ENCODE measurements at places on chromosomes 1 and 21. TPM values are rescaled to one million over a fixed set of nuclear protein-coding genes. Genes with fewer than 3 reads are reported as not detected.
A peak's percentile ranks its signal among the peaks of the same experiment; 100 is the strongest.

- no peak for DNase-seq
Observed at GRCh38 chr1:14804626-14805025, 206.1 kb downstream of the KAZN start.

- no peak for DNase-seq
Observed at GRCh38 chr21:42473498-42474042, 22.5 kb downstream of the RSPH1 start.

DNA sequence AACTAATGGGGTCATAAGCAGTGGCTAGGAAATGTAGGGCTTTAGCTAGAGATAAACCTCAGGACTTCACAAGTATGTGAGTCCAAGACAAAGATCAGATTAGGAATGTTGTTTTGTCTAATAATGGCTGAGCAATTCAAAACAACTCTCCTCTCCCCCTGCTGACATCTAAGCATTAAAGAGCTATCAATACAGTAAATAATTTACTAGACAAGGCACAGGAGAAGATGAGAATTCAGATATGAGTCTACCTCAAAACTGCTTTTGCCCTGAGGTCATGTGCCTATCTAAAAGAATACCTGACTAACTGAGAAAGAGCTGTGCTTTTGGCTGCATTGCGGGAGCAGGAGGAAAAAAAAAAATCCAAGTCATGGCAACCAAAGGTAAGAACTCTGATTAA is 86.8 kb downstream of the SPATA17 start:
- DNase-seq: no peak

DNA sequence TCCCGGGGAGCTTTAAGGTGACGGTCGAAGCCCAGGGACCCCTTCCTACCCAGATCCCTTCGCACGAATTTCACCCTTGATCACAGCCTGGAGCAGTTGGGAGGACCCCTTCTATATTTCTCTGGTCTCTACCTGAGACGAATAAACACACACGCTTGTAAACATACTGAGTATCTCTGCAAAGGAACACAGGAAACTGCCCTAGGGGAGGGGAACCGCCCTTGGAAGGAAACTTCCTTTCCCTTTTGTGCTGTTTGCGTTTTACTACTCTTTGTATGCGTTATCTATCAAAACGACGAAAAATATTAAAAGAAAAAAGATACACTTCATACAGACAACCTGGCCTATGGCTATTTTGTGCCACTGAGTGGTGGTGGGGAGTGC is 750 bp downstream of the NECAP2 start:
- DNase-seq: no peak

DNA sequence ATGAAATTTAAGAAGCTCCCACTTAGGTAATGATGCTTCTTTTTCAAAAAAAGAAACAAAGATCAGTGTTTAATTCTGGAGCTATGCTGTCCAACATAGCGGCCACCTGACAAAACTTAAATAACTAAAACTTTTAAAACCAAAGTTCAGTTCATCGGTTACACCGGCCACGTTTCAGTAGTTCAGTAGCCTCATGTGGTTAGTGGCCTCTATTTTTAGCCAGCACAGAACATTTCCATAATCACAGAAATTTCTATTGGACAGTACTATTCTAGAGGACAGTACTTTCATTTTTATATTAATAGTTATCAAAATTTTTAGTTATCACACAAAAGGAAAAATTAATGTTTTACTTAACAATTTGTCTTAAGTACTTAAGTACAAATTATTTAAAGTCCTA is 141.0 kb downstream of the USP25 start:
- no peak for DNase-seq

GRCh38 chr1:168792592-168793125 is 63.7 kb upstream of the DPT start:
- DNase-seq: no peak

- peak; percentile 82 for DNase-seq
Observed at GRCh38 chr1:180935326-180936109, 22.8 kb downstream of the KIAA1614 start.

GRCh38 chr21:21463456-21463855 is 465.2 kb downstream of the NCAM2 start:
- DNase-seq: no peak

DNA sequence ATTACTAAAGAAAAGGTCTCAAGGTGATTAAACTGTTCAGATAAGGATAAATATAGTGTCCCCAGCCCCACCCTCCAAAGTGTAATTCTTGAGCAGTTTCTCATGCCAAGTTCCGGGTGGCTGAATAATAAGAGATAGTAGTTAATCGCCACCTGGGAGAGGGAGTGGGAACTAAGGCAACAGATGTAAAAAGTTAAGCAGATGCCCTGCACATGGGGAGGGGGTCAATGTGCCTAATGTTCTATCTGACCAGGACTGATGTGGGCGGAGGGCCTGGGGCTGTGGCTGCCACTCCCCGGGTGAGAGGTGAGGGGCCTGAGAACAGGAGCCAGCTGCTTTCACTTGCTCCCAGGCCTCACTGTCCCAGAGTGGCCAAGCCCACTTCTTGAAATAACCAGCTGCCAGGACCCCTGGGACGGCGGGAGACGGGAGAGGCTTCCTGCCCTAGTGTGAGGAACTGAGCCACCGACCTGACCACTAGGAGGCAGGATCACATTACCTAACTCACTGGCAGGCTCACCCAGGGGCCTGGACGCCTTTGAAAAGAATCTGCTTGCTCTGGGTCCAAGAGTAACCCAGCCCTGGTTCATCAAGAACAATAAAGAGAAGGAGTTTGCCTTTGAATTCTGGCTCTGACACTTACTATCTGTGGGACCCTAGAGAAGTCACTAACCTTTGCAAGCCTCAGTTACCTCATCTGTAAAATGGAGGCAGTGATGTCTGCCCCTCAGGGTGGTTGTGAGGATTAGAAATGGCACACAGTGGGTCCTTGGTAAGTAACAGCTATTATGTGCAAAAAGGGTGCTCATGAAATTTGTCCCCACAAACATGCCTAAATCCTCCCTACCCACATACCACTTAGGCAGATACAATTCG is 179.2 kb downstream of the ATG4C start:
- peak; percentile 38 for DNase-seq

GRCh38 chr1:221098471-221099405 is 219.5 kb downstream of the HLX start:
- no peak for DNase-seq

DNA sequence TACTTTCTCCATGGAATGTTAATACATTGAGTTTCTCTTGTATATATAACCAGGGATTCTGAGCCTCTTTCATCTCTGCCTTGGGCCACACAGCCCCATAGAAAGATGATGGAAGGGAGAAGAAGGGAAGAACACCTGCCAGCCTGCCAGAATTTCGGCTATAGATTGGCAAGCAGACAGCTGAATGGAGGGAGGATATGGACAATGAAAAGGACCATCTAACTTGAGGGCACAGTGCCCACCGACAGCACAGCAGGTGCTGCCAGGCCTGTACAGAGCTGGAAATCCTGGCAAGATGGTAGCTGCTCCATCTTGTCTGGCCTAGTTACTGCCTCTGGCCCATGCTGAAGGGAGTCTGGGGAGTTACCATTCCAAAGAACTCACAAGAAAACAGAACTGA is 244.3 kb downstream of the FGGY start:
- no peak for DNase-seq

DNA sequence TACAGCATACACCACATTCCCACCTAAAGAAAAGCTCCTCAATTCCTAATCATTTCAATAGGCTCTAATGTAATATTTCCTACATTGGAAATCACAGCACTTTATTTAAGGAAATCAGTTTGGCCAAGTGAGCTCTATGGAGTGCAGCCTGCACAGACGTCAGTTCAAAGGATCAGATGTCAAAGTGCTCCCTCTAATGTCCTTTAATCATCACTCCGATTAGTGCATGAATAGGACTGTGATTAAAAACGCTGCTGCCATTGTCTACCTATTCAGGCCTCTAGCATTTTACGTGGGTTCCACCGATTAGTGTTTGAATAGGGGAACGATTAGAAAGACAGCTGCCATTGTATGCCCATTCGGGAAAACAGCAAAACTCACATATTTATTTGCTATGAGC is 50.2 kb downstream of the DPYD start:
- DNase-seq: no peak

DNA sequence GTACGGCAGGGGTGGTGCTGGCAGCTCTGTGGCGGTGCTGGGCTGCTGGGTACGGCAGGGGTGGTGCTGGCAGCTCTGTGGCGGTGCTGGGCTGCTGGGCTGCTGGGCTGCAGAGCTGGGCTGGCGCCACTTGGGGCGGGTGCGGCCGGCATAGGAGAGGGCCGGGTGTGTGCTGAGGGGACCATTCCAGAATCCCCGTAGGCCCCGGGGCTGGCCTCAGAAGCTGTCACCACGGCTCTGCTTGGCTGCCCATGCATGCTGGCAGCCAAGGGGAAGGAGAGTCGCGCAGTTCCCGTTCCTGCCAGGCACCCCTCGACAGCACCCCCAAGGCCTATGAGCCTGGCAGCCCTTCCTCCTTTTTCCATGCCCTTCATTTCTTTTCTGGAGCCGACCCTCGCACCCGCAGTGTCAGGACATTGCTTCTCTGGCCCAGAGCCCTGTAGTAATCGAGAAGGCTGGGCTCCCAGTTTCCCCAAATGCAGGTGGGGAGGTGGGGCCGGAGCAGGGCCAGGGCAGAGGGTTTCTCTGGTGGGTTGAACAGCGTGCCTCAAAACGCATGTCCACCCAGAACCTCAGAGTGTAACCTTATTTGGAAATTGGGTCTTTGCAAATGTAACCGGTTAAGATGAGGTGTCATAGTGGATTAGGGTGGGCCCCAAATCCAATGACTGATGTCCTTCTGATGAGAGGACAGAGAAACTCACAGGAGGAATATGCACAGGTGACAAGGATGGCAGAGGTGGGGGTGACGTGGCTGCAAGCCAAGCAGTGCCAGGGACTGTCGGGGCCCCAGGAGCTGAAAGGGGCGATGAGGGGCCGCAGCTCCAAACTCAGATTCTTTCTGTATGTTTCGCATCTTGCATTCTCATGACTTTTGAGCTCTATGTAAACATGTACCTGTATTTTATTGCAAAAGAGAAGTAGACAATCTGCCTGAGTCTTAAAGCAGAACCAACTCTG is 71.0 kb upstream of the ACTRT2 start:
- DNase-seq: no peak

DNA sequence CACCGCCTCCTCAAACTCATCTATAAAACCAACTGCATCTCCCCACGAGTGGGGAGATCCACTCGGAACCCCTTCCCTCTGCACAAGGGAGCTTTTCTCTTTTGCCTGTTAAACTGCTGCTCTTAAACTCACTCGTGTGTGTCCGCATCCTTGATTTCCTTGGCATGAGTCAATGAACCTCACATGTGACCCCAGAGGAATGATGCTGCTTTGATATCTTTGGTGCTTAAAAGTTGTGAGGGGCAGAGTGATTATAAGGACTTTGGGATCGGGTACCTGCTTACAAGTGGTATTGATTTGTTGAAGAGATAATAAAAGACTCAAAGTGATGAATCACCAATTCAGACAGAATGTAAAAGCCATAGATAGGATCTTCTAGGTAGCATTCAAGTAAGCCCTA is 125.3 kb downstream of the GREM2 start:
- no peak for DNase-seq

- DNase-seq: no peak
Observed at GRCh38 chr1:43293896-43294760, 6.7 kb upstream of the TIE1 start.

- no peak for DNase-seq
Observed at GRCh38 chr1:174200746-174201145, 41.4 kb downstream of the RABGAP1L start.

GRCh38 chr1:185681034-185681633 is 53.1 kb upstream of the HMCN1 start:
- peak; percentile 34 for DNase-seq

DNA sequence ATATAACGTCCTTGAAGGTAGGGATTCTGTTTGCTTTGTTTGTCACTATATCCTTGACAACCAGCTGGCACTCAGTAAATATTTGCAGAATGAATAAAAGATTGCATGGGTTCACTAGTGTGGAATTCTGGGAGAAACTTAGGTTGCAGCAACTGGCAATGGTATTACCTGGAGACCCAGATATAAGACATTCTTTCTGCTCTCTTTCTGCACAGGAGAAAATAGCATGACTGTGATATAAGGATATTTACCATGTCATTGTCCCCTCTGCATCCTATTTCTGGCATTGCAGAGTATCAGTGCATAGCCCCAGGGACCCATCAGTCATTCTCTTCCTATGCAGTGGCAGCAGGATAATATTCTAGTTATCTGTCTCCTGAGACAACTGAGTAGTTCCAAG is 308.9 kb upstream of the LRRC7 start:
- DNase-seq: peak; percentile 20

DNA sequence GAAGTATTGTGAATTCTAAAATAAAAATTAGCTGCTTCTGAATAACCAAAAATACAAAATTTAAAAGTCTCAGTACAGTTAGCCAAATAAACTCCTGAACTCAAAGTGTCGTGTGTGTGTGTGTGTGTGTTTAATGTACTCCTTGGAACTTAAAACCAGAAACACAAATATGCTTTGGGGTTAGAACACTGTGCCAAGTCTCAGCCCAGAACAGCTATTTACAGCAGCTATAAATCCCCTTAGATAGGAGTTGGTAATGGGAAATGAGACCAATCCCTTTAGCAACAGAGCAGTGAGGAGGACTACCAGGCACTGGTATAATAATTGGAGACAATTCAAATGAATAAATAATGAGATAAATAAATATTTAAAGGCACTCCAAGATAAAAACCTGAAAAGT is 83.1 kb downstream of the PATJ start:
- no peak for DNase-seq

DNA sequence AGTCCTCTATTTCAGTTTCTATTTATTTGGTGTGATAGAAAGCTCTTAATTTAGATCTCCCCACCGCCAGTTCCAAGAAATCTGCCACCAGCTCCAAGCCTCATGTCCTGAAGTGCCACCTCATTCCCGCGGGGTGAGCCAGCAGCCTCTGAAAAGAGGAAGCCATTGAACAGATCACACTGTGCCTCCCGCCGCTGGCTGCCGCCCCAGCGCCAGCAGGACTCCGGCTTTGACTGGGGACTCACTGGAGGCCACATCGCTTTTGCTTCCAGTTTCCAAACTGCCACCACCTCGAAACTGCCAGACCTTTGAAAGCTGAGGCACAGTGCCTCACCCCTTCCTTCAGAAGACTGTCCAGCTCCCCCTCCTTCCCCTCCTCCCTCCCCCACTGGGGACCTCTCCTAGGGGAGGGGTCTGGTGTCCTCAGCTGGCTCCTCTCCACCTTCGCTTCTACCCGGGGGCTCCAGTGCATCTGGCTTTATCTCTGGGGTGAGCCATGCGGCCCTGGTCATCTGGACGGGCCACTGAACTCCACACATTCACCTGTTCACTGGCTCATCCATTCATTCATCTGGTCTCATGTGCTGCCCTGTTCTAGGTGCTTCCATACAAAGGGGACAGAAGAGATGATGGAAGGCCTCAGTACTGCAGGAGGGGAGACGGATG is 58.9 kb downstream of the VPS26C start:
- no peak for DNase-seq

OSCP1 gene
- polyA plus RNA-seq: 6.5 TPM

RGS8 gene
- polyA plus RNA-seq: 0.19 TPM

CLIC6 gene
- 18.2 TPM for polyA plus RNA-seq

CXADR gene
- polyA plus RNA-seq: 56.5 TPM

PLD5 gene
- polyA plus RNA-seq: 0.36 TPM

UBIAD1 gene
- 13.6 TPM for polyA plus RNA-seq

AADACL4 gene
- polyA plus RNA-seq: not detected

MEF2D gene
- 25.0 TPM for polyA plus RNA-seq

PRR9 gene
- 0.06 TPM for polyA plus RNA-seq

BCL2L15 gene
- polyA plus RNA-seq: 22.8 TPM

KRTAP7-1 gene
- polyA plus RNA-seq: not detected

ASCL5 gene
- polyA plus RNA-seq: 0.15 TPM

RGS13 gene
- polyA plus RNA-seq: 2.3 TPM
